ENCODE measurements at places on chromosomes 5 and 9.

DNA sequence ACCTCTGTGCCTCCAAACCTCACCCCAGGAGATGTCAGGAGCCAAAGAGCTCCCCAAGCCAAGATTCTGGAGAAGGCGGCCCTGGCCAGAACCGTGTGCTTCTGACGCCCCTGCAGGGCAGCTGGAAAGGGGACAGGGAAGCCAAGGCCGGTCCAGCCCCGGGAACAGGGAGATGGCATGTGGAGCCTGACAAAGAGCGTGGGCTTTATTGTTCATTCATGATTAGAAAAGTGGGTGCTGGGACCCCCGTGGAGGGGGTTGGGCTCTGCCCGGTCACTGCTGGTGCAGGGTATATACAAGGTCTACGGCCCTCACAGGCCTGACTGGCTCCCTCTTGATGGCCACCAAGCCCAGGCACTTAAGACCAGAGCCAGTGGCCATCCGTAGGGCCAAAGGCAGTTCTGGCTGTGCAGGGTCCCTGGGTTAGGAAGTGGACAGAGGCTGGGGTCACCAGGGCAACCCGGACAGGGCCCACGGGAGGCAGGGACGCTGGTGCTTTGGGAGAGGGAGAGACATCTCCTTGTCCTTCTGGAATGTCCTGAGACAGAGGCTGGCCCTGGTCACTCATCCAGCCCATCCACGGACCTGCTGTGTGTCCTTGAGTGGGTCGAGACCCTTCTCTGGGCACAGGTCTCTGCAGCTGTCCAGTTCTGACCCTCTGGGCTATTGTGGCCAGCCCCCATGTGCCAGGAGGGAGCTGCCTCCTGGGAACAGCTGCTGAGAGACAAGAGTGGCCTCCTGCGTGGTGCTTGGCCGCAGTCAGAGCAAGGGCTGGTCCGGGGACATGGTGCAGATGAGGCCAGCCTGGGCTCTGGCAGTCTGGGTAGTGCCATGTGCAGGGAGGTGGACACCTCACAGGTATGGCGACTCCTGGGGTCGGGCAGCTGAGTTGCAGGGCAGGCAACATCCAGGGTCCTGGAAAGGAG lies 12.5 kb downstream of the NINJ1 start:
- no peak for DNase-seq

DNA sequence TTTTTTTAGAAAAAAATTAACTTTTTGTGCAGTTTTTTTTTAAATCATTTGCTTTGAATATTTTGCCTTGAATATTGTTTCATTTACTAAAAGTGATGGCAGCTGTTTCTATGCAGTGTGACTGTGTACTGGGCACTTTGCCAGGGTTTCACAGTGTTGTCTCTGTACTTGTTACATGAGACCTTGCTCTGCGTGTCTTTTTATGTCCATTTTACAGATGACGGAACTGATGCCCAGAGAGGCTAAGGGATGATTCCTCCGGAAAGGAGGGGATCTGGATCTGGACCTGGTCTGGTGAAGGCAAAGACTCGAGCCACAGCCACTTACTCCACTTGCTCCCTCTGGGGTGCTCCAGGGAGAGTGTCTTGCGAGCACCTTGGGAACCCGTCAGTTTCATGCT lies 124.8 kb upstream of the PTCH1 start:
- DNase-seq: no peak

DNA sequence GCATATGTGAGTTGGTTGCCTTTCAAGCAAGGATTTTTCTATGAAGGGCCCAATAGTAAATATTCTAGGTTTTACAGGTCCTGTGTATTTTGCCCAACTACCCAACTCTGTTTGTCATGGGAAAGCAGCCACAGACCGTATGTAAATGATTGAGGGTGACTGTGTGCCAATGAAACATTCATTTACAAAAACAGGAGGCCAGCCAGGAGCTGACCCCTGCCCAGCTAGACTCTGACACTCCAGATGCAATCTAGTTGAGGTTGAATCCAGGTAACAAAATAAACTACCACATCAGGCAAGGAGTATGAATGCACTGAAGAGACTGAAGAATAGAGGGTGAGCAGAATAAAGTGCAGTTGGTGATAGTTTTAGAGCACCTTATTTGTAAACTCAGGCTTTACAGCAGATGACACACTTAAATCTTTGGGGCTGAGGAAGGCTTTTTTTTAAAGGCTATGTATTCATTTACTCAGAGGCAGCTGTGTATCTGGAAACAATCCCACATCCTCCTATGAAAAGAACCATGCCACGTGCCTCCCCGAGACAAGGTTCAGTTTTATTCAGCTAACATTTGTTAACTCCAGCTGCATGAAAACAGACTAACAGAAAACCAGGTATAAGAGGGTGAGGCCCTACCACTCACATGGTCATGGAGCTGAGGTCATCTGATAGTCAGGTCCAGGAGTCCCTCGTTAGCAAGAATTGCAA lies 60.7 kb downstream of the SLC1A1 start:
- DNase-seq: no peak

- no peak for DNase-seq
These were observed 708 bp upstream of the CSNK1G3 start for GRCh38 chr5:123511290-123511647.

DNA sequence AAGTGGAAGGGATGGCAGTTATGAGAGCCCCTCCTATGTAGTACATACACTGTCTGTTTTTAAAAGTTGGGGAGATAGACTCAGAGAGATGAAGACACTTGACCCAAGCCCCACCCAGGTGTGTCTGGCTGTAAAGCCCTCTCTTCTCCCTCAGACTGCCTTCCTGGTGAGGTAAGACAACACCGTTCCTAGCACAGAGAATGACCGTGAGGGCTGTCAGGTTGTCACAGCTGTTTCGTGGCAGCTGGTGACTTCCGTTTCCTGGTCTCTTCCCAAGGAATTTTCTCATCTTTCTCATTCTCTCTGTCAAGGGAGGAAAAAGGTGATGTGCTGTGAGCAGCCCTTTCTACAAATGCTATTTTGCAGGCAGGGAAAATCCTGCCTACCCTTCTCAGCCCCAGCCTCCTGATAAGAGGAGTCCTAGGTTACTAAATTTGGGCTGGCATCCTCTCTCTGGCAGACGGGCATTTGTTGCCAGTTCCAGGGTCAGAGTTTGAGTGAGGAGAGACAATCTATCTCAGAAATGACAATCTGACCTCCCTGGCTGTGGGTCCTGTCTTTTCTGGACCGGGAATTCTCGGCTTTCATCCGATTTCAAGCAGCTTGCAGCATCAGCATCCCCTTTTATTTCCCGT lies 263.5 kb upstream of the PANK3 start:
- DNase-seq: no peak

Measured in activated CD4-positive, alpha-beta T cell treated with anti-CD3 and anti-CD28 coated beads, Interleukin-2, amount 50 U/mL, for 24 hours (primary cell).